Posterior cingulate gyrus (tissue), 11 donors: ENCODE measurements at places on chromosomes 7 and 10.

GRCh38 chr7:70542750-70543376 is 589.1 kb upstream of the GALNT17 start:
- no peak for DNase-seq

GRCh38 chr7:129568240-129568639 is 43.3 kb upstream of the NRF1 start:
- no peak for DNase-seq

- DNase-seq = no peak
Measured at GRCh38 chr10:74334221-74334620, 183.2 kb downstream of the ADK start.

DNA sequence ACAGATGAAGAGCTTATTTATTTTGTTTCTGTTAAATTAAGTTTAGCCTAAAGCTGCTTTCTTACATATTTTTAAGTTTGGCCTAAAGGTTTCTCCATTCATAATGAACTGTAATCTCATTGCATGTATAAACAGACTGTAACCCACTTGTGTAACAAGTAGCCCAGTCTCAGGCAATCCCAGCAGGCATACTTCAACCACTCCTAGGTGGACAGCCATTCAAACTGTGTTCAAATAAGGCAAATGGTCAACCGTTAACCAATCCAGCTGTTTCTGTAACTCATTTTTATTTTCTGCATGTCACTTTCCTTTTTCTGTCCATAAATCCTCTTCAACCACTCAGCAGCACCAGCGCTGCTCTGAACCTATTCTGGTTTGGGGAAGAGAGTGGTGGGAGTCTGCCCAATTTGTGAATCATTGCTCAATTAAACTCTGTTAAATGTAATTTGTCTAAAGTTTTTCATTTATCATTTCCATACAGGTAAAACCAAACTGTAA is 35.9 kb downstream of the PHYHIPL start:
- no peak for DNase-seq

GRCh38 chr7:54955696-54956420 is 63.0 kb upstream of the EGFR start:
- no peak for DNase-seq

GRCh38 chr7:49772916-49773217 is 571 bp upstream of the VWC2 start:
- DNase-seq = no peak

DNA sequence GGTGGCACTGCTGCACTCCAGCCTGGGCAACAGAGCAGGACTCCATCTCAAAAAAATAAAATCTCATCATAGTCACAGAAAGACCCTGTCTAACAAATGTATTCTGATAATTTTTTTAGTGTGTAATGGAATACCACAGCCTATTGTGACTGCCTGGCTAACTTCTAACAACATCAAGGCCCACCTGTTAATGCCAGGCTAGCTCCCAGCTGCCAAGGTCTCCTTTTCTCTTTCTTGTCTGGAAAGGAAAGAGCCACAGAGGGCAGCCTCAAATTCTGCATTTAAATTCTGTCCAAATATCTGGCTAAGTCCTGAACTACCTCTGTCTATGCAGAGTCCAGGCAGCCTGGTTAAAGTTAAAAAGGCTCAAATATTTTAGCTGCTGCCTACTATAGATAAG is 700.9 kb downstream of the MAGI2 start:
- no peak for DNase-seq

- DNase-seq = no peak
Measured at GRCh38 chr10:26887611-26888215, 27.0 kb upstream of the ABI1 start.

DNA sequence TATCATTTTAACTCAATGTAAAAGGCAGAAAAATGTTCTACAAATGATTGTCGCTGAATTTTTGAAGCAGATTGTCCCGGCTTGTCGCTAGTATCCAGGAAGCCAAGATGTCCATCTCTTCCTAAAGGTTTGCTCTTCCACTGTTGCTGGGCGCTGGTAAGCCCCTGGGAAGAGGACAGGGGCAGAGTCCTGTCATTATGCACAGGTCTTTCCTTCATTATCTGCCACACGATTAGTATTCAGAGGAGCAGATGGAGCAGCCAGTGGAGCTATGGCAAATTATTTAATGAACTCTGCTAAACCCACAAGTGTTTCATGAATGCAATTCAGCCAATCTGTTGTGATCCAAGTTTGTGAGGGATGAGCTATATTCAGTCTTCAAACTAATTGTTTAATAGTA is 499.1 kb upstream of the NRP1 start:
- no peak for DNase-seq

DNA sequence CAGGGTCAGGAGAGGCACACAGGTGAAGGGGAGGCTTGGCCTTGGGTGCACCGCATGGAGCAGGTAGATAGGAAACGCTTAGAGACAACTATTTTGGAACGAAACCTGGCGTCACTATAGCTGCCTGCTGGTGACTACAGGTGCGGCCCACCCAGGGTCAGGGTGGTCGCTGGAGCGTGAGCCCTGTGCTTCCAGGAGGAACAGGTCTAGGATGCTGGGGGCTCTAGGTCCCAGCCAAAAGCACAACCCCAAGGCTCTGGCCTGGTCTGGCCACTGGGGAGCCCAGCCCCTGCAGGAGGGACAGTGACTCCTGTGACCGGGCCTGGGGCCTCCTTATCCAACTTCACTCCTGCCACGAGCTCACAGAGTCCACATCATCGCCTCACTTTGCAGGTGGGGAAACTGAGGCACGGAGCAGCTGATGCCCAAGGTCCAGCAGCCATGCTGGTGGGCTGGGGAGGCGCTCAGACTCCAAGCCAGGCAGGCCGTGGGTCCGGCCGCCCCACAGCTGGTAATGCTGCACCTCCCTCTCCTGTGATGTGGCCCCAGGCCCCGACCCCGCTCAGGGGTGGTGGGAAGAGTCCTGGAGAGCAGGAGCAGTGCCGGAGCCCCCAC is 9.0 kb downstream of the LFNG start:
- DNase-seq = no peak

GRCh38 chr10:112790030-112790429 is 160.0 kb upstream of the TCF7L2 start:
- no peak for DNase-seq

GRCh38 chr10:108560488-108560887 is 1362.8 kb downstream of the XPNPEP1 start:
- DNase-seq = no peak

DNA sequence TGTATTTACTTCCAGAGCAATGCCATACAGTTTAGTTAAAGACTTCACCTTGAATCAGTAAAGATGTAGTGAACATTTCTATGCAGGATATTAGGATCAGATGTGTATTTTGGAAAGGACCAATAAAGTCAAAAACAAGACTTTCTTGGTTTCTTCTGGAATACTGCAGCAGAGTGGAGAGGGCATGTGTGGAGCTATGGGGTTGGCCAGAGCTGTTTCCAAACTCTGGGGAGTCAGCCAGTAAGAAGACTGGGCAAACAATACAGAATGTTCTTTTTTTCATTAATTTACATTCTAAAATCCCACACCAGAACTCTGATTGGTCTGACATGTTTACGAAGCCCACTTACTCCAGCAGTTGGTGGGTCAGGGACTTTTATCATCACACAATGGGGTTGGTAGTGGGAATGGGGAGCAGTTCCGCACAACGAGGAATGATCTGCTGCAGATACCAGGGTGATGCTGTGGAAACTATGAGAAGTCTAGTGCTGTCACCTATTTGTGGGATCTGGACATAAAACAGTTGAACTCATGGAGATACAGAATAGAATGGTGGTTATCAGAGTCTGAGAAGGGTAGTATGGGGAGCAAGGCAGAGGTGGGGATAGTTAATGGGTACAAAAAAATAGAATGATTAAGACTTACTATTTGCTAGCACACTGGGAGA is 267.7 kb downstream of the MALRD1 start:
- no peak for DNase-seq

- no peak for DNase-seq
Measured at GRCh38 chr10:122316224-122316884, 45.3 kb downstream of the BTBD16 start.

DNA sequence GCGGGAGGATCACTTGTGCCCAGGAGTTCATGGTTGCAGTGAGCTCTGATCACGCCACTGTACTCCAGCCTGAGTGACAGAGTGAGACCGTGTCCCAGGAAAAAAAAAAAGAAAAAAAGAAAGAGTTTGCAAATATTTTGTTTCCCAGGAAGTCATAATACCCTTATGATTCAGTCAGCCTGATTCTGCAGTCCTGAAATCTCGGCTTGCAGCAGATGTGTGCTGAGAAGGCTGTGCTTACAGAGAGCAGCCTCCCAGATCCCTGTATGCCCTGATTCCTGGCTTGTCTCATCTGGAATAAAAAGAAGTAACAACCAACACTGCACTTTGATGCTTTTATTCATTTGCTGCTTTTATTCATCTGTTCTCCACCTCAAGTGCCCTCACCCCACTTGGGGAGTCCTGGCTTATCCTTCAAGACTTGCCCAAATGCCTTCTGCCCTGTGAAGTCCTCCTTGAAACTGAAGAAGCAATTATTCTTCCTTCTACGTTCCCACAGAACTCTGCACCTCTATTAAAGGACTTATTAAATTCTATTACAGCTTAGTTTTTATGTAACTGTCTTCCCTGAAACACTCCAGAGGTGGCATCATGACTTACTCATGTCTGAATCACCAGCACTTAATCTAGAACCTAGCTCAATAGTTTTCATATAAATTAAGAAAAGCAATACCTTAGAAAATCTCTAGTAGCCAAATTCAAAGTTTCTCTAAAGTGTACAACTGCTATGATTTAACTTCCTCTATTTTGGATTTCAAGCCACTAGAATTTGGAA is 27.7 kb upstream of the BPGM start:
- DNase-seq = no peak
